ENCODE measurements at places on chromosomes 5 and 9.

- DNase-seq, result no peak
These were observed 218.6 kb downstream of the PJA2 start for GRCh38 chr5:109191153-109191558.

DNA sequence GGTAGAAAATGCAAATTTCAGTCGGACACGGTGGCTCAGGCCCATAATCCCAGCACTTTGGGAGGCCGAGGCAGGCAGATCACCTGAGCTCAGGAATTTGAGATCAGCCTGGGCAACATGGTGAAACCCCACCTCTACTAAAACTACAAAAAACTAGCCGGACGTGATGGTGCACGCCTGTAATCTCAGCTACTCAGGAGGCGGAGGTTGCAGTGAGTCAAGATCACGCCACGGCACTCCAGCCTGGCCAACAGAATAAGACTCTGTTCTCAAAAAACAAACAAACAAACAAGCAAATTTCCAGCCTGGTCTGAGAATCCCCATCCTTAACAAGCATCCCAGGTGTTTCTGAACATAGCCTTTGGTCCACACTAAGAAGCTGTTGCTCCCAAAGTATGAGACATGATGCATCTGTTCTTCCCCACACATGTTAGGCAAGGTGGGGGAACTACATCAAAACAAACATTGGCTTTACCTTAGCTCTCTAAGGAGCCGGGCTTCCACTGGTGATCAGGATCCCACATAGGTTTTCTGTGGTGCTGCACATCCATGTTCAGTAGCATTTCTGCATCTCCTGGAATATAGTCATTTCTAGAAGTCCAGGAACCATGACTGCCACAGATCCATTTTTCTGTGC is 92.5 kb upstream of the DMRT1 start:
- DNase-seq, result no peak

- no peak for DNase-seq
These were observed 180.8 kb downstream of the FBN2 start for GRCh38 chr5:128357226-128357625.

GRCh38 chr5:178394074-178394473 is 161.5 kb upstream of the PHYKPL start:
- peak; percentile 64 for DNase-seq

DNA sequence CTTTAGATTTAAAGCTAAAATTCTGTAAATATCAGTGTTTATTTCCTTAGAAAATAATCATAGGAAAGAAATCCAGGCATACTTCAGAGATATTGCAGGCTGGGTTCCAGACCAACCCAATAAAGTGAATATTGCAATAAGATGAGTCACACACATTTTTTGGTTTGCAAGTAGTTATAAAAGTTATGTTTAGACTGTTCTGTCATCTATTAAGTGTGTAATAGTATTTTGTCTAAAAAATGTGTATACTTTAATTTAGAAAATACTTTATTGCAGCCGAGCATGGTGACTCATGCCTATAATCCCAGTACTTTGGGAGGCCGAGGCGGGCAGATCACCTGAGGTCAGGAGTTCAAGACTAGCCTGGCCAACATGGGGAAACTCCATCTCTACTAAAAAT is 6.9 kb upstream of the RIC1 start:
- no peak for DNase-seq

- DNase-seq, result no peak
These were observed 8.8 kb downstream of the SPRY4 start for GRCh38 chr5:142316051-142316450.

GRCh38 chr9:107637421-107638420 is 148.2 kb upstream of the KLF4 start:
- peak; percentile 96 for DNase-seq

GRCh38 chr9:135309763-135310125 is 169.8 kb upstream of the PPP1R26 start:
- peak; percentile 54 for DNase-seq

- DNase-seq, result no peak
These were observed 27.5 kb downstream of the CCDC152 start for GRCh38 chr5:42784132-42784531.

DNA sequence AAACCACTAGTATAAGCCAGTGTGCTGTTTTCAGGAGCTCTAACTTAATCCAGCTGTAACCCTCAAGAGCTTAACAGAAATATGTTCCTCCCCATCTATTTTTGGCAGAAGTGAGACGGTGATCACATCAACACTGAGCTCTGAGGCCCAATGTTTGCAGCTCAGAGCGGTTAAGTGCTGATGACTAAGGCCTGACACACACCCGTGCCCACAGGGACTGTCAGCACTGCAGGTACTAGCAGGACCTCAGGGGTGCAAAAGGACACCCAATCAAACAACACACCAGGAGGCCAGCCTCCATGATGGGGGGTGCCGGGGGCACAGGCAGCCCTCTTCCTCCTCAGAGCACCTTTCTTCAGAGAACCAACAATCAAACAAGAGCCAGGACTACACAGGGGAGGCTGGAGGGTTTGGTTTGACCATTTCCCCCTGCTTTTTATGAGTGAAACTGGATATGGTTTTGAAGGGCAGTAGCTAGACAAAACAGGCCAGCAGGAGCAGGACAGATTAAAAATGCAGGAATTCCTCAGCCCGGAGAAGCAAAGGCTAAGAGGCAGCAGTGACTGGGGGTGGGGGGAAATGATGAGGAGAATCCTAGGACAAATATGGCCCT is 61.3 kb downstream of the RAPGEF1 start:
- peak; percentile 90 for DNase-seq

GRCh38 chr9:110319781-110320492 is 17.7 kb downstream of the TXNDC8 start:
- DNase-seq, result no peak

- peak; percentile 92 for DNase-seq
These were observed at the start of gene NR2F1 for GRCh38 chr5:93582677-93583438. Gene NR2F1, plus strand, starts transcription at chr5:93583222. Its CDS starts 1,802 bp downstream, at chr5:93585024.

GRCh38 chr5:16936150-16936988 is at the start of gene MYO10:
Gene MYO10, minus strand, starts transcription at chr5:16936288. Its CDS starts 480 bp downstream, at chr5:16935808.
- DNase-seq, result peak; percentile 95

- DNase-seq, result no peak
These were observed 400.7 kb downstream of the KIAA0825 start for GRCh38 chr5:94217745-94218144.

- no peak for DNase-seq
These were observed 245.5 kb downstream of the HSPA4 start for GRCh38 chr5:133297293-133297692.

GRCh38 chr5:172150514-172151425 is 37.3 kb downstream of the STK10 start:
- DNase-seq, result peak; percentile 88

DNA sequence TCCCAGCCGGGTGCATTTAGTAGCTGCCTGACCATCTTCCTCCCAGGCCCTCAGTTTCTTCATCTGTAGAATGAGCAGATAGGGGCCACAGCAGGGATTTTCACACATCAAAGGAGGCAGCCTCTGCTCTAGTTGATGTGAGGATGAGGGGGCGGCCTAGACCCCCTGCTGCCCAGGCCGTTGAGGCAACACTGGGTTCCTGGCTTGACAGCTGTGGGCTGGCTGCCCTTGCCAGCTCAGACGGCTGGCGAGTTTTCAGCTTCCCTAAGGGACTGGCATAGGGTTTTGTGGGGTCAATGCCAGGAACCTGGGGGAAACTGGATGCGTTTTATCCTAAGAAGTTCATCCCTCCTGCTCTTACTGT is 49.6 kb downstream of the NDST1 start:
- no peak for DNase-seq

DNA sequence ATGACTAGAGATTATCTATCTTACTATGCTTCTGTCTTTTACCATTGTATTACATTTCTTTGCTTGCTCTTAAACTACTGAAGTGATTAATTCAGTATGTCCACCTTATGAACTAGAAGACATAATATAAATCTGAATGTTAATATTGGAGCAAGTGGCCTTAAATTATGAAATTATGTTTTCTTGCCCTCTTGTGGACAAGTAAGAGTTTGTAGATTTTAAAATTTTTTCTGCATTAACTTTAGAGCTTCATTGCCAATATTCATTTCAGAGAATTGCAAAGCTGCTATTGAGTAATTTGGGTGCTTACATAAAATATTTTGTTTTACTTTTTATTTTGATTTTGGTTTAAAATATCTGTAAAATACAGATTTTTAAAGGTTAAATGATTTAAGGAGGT is 55.3 kb downstream of the RANBP17 start:
- DNase-seq, result no peak

- no peak for DNase-seq
These were observed 117.7 kb downstream of the TARS1 start for GRCh38 chr5:33558489-33558888.

DNA sequence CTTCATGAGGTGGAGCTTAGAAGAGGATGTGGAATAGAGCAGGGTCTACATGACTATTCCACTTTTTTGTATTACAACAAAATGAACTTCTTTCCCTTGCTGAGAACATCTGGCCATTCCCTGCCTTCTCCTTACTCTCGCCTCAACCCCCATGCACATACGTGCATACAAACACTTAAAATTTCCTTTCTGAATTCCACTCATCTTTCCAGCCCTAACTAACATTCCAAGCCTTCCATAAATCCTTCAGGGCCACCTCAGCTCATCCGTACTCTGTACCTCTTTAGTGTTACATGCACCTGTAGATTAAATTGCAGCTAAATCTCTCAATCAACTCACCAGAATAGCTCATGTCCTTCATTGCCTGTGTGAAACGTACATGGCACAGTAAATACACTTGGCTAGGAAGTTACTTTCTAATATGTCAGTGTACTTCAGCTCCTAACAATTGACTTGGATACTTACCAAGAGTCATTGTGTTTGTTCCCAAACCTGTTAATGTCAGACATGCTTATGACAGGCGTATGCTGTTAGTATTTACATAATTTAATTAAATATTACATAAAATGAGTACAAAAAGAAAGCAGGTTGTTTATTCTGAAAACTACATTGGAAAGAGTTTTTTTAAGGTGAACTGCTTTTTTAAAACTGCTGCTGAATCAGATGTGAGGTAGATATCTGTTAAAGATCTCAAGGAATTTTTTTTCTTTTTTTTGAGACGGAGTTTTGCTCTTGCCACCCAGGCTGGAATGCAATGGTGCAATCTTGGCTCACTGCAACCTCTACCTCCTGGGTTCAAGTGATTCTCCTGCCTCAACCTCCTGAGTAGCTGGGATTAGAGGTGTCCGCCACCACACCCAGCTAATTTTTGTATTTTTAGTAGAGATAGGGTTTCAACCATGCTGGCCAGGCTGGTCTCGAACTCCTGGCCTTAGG is 55.7 kb downstream of the GLIS3 start:
- DNase-seq, result no peak

DNA sequence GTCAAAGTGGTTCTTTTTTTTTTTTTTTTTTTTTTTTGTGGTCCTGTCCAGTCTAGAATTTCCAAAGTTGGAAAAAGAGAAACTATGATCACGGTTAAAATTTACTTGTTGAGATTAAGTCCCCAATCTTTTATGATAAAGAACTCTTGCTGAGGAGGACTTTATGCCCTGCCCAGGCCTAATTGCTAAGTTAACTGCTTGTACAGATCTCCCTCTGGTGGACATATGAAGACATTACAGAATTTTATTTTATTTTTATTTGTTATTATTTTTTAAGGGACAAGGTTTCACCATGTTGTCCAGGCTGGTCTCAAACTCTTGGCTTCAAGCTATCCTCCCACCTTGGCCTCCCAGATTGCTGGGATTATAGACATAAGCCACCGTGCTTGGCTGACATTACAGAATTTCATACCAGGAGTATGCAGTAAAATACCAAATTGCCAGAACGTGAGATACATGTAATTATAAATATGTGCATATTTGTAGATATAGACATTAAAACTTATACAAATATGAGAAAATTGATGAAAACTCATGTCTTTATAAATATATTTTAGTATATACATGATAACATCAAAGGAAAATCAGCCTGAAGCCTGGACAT is 91.2 kb downstream of the RFK start:
- DNase-seq, result no peak

DNA sequence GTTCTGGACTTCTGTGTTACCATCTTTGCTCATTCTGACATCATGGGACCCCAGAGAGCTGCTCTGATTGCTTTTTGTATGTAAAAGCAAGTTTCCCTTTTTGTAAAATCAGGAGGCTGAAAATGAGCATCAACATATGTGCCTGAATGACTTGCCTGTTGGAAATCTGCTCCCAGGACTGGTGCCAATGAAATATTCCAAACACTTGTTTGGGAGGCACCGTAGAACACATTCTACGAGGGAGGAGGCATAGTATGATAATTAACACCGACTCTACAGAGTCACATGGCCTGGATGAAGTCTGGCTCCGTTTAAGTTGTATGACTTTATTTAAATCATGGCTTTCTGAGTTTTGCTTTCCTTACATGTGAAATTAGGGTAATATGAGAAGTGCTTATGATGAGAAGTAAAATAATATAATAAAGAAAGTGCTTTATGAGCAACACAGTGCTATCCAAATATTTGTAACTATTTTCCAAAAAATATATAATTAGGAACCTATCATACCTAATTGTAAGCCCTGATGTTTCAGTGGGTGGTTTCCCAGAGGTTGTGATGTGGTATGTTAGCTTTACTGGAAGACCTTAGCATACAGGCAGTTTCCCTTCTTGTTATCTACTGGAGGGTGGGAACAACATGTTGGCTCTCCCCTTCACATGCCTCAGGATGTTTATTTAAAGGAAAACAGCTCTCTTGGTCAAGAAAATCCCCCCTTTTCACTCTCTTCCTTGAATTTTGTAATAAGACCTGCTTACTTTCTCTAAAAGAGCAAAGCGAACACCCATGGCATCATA is 238.1 kb downstream of the FBXL7 start:
- no peak for DNase-seq

DNA sequence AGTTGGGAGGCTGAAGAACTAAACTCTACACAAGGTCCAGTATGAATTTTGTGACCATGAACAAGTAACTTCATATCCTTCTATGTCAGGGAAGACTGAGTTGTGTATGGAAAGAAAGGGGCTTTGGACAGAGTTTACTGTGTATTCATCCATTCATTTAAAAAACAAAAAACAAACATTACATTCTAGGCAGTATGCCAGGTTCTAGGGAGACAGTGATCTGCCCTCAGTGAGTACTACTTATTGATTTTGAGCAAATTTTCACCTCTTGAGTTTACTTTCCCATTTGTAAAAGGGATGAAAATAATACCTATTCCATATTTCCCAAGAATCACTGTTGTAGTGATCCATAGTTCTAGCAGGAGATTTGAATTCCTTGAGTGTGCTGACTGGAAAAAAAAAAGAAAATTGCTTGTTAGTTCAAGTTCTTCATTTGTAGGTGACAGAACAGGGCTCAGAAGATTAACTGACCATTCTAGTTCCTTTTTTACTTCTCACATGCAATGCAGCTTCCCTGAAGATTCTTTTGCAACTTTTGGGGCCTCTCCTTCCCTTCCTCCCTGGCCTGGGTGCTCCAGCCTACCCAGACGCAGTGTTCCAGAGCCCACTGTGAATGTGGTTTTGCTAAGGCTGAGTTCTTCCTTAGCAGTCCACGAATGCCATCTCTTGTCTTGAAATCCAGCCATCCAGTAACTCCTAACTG is 2.6 kb upstream of the GAPVD1 start:
- no peak for DNase-seq

All from posterior vena cava (tissue), 2 donors.